Midbrain (tissue), 1 donor: ENCODE measurements at places on chromosomes 7 and 10.

DNA sequence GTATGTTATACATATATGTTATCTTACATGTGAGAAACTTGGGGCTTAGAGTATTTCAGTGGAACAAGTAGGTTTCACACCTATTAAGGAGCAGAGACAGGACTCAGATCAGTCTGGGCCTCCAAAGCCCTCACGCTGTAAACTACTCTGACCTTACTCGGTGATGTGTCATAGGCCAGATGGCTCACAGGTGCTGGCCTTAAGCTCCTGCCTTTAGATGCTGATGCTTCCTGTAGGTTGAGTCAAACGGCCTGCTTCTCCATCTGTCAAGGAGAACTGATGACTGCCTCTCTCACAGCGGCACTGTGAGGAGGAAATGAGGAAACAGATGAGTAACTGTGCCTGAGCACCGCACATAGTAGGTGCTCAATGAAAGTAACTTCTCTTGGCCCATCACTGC, 312.6 kb upstream of the COBL start:
- DNase-seq = no peak

GRCh38 chr7:102890292-102890970, 22.4 kb upstream of the LRRC17 start:
- DNase-seq = no peak

DNA sequence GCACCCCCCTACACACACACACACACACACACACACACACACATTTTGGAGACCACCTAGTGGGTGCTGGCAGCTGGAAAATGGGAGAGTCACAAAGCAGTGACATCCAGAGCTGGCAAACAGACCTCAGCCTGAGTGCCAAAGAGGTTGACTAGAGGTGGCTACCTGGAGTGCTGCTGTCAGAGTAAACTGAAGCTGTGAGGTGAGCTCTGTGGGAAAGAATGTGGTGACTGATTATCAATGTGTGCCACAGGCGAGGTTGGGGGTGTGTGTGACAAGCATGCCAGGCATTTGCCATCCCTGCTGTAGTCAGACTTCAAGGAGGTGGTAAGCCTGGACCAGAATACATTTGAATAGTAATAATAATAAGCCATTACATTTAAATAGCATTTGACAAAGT, 120.6 kb downstream of the SLIT1 start:
- no peak for DNase-seq

GRCh38 chr10:74140553-74140952, 10.1 kb downstream of the AP3M1 start:
- DNase-seq = no peak

- no peak for DNase-seq
Measured at GRCh38 chr7:151128716-151129115, 38.8 kb downstream of the GBX1 start.

- no peak for DNase-seq
Measured at GRCh38 chr10:317271-317769, 182.1 kb downstream of the ZMYND11 start.

GRCh38 chr7:28173531-28173930, 7.1 kb downstream of the JAZF1 start:
- DNase-seq = no peak

DNA sequence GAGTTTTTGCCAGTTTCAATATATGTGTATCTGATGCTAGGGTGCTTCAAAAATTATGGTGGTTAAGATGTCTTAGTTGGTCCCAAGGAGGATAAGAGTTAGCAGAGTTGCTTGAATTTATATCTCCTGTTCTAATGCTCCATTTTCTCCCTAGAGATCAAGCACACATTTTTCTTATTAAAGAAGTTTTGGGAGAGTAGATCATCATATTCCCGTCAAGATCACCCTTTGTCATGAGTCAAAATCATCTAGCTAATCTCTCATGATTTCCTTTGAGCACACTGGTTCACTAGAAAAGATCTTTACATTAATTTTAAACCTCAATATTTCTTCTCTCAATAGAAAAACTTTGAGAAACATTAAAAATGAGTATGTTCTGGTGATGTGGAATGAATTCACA, 429.9 kb upstream of the SEMA3A start:
- DNase-seq = no peak

DNA sequence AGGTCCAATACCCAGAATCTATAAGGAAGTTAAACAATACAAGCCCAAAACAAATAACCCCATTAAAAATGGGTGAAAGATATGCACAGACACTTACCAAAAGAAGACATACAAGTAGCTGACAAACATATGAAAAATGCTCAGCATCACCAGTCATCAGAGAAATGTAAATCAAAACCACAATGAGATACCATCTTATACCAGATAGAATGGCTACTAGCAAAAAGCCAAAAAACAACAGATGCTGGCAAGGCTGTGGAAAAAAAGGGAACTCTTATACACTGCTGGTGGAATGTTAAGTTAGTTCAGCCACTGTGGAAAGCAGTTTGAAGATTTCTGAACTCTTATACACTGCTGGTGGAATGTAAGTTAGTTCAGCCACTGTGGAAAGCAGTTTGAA, 331.1 kb downstream of the KIF20B start:
- DNase-seq = no peak

GRCh38 chr10:11073410-11073809, 55.7 kb downstream of the CELF2 start:
- no peak for DNase-seq
